Fibroblast of skin of left biceps (primary cell): ENCODE measurements at places on chromosomes 11 and 22.

- no peak for DNase-seq
These were observed 878.1 kb downstream of the BRD1 start for GRCh38 chr22:48949375-48950149.

- DNase-seq = no peak
These were observed at the start of gene MYEOV for GRCh38 chr11:69293819-69294505. Gene MYEOV (plus strand): TSS chr11:69294155. CDS start chr11:69295355, 1,200 bp downstream.

- DNase-seq = no peak
These were observed at the start of gene OSM for GRCh38 chr22:30266445-30267381. Gene OSM (minus strand): TSS chr22:30266851. CDS start chr22:30266799, 52 bp downstream.

GRCh38 chr11:33208150-33208549 is 46.9 kb upstream of the CSTF3 start:
- no peak for DNase-seq

- DNase-seq = peak; percentile 34
These were observed 471.1 kb upstream of the ANO3 start for GRCh38 chr11:25860677-25861450.

- no peak for DNase-seq
These were observed 13.5 kb downstream of the CCDC90B start for GRCh38 chr11:83272627-83273026.

DNA sequence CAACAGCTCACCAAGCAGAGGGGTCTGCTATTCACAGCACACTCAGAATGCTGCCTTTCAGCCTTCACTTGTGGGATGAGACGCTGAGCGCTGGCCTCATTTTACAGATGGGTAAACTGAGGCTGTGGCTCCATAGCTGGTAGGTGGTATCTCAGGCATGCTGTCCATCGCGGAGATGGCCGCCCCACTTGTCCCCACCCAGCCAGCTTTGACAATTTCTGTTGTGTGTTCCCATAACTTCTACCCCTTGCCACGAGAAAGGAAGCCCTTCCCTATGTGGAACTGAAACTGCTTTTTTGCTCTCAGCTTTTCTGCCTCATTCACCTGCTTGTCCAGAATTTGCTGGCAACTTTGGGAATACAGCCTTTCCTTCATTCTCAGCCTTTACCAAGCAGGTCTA is 36.1 kb upstream of the NNMT start:
- DNase-seq = no peak

DNA sequence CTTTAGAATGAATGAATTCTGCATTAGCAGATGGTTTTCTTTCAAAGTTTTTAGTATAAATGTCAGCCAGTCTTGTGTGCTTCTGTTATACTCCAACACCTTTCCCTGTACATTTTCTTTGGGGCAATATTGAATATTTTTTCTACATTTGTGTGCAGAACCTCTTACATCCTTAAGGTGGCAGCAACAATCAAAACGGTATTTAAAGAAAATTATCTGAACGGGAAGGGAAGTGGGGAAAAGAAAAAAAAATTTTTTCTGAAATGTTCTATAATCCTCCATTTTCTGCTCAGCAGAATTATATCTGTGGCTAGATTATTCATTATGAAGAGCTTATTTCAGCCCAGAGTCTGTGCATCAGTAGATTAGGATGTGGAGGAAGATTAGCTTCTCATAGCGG is 347.3 kb upstream of the RAG2 start:
- DNase-seq = no peak

DNA sequence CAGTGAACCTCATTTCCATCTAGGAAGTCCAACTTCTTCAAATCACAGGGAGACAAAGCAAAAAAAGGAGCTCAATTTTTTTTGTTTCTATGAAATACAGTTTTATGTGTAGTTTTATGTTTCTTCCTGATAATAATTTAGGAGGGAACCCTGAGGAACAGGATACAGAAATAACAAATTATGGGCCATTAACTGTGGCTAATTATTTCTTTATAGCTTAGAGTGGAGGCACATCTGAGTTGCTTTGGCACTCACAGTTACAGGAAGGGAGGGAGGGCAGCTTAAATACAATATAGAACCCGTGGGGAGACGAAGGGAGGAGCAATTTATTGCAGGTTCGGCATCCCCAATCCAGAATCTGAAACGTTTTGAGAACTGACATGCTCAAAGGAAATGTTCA is 37.1 kb upstream of the HORMAD2 start:
- DNase-seq = no peak

- no peak for DNase-seq
These were observed 1240.9 kb downstream of the BRD1 start for GRCh38 chr22:48586799-48587185.

DNA sequence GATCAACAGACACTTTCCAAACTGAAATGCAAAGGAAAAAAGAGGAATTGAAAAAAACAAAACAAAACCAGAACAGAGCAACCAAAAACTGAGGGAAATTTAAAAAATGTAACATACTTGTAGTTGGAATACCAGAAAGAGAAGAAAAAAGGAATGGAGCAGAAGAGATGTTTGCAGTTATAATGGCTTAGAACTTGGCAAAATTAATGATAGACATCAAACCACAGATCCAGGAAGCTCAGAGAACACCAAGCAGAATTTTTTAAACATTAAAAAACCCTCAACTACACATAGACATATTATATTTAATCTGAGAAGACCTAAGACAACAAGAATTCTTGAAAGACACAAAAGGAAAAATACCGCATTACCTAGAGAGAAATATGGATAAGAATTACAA is 46.1 kb downstream of the ASCL2 start:
- no peak for DNase-seq

GRCh38 chr11:34445956-34446355 is 7.2 kb downstream of the CAT start:
- DNase-seq = no peak

DNA sequence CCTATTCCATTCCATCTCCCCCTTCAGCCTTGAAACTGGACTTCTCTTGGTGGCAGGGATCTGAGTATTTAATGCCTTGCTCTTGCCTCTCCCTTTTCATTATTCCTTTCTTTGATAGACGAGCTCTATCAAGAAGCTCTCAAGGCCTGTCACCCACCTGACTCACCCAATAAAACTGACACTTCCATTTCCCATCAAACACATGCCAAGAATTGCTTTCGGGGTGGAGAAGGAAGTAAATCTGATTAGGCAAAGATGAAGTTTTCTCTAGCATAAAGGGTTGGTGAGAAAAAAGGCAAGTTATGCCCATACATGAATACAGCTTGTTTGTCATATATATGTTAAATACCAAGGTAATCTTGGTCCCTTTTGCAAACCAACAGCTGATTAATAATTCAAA is 34.9 kb upstream of the MYEOV start:
- DNase-seq = no peak

GRCh38 chr22:41656556-41656955 is 32.1 kb downstream of the SNU13 start:
- no peak for DNase-seq

DNA sequence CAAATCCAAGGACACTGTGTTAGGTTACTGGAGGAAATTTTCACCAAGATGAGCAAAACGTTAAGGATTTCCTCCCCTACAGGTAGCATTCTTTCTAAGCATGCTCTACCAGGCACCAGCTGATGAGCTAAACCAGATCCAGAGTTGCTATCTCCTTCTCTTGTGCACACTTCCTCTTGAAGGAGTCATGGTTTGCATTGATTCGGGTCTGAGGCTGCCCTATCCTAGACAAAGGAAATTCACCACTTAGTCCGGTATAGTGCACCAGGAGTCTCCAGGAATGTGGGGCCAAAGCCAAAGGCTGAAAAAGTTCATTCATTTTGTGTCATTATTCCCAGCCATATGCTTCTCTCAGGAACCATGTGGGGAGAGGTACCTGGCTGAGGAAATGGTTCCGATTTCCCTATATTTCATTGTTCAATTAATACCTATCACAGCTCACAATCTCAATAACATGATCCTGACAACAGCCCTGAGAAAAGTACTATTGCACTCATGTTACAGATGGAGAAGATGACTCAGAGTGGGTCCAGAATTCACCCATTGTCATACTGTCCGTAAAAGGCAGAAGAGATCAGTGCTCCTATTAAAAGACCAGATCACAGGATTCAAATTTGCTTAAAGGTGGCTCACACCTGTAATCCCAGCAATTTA is 39.1 kb downstream of the SLC35F2 start:
- no peak for DNase-seq

GRCh38 chr11:92595052-92595451 is 370.4 kb downstream of the FAT3 start:
- DNase-seq = no peak

DNA sequence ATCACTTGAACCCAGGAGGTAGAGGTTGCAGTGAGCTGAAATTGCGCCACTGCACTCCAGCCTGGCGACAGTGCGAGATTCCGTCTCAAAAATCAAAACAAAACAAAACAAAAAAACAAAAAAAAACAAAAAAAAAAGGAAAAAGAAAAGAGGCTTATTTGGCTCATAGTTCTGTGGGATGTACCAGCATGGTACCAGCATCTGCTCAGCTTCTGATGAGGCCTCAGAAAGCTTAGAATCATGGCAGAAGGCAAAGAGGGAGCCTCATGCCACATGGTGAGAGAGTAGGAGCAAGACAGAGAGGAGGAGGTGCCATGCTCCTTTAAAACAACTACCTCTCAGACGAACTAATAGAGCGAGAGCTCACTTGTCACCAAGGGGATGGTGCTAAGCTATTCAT is 10.6 kb upstream of the PTS start:
- no peak for DNase-seq

GRCh38 chr11:78564490-78565467 is 9.9 kb downstream of the NARS2 start:
- peak; percentile 79 for DNase-seq

- no peak for DNase-seq
These were observed 26.8 kb downstream of the CLDN25 start for GRCh38 chr11:113806406-113806805.

DNA sequence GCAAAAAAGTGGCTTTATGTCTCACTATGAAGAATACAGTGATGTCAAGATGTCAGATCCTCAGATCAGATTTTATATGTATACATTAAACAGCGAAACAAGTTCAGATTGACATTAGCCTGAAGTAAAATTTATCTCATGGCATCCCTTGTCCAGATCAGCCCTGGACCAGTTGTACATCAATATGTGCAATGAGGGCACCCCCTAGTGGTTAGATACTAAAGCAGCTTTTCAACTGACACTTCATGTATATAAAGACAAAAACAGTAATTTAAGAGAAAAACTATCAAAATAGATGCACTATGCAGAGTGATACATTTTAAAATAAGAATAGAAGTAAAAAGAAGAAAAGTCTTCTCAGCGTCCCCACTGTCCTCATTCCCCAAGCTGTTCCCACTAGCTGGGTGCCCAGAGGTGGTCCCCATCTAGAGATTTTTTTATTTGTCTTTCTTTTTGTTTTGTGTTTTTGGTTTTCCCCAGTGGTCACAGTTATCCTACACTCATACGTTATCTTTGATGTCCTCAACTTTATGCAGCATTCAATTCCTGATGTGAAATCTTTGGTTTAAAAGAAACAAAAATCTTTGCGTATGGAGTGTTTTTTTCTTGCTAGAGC is 2193.4 kb upstream of the RAG2 start:
- DNase-seq = no peak

DNA sequence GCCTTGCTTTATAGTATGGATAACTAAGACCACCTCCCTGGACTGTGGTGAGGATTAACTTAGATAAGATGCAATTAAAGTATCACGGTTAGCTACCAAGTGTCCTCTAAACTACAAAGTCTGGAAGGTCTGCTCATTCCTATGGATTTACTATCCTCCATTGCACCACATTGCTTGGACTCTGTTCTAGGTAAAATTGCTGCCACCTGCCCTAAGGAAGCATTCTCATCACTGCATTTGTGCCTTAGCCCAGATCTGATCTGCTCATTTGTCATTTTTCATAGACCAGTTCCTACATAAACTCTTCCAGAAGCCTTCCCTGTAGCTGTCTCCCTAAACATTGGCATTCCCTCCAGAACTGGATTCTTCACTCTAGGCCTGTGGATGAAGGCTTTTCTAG is 380.0 kb downstream of the INSC start:
- no peak for DNase-seq

DNA sequence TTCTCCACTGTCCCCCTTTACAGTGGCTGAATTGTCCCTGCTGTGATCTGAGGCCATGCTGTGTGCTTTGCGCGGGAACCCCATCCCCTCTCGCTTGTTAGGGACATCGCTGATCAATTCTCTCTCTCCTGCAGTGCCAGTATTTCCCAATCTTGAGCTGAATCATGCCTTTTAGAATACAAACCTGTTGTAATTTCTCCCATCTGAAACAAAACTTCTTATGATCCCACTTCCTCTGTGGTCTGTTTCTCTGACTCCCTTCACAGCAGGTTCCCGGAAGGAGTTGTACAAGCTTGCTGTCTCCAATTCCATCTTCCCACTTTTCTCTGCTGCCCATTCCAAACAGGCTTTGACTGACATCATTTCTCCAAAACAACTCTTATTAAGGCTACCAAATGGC is 16.8 kb downstream of the ADAMTS15 start:
- no peak for DNase-seq

DNA sequence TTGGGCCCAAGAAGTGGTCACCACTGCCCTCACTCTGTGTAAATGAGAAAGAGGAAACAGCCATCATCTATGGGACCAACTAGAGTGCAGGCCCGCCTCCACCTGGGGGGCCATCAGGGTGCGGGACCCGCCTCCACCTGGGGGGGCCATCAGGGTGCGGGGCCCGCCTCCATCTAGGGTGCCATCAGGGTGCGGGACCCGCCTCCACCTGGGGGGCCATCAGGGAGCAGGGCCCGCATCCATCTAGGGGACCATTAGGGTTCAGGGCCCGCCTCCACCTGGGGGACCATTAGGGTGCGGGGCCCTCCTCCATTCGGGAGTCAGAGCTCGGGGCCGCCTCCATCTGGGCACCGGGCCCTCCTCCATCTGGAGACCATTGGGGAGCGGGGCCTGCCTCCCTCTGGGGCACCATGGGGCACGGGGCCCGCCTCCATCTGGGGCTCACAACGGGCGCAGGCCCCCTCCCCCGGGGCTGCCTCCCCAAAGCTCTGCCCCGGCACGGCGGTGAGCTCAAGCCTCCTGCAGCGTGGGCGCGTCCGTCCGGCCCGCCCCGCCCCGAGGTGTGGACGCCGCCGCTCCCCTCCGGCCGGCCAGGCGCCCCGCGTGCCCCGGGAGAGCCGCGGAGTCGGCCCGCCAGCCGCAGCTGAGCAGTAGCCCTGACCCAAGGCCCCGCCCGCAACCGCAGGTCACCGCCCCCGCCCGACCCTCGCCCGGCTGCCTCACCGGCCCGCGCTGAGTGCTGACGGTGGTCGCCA is 512 bp downstream of the TOLLIP start:
- DNase-seq = no peak

- no peak for DNase-seq
These were observed 2.9 kb downstream of the ZP1 start for GRCh38 chr11:60870276-60870675.

DNA sequence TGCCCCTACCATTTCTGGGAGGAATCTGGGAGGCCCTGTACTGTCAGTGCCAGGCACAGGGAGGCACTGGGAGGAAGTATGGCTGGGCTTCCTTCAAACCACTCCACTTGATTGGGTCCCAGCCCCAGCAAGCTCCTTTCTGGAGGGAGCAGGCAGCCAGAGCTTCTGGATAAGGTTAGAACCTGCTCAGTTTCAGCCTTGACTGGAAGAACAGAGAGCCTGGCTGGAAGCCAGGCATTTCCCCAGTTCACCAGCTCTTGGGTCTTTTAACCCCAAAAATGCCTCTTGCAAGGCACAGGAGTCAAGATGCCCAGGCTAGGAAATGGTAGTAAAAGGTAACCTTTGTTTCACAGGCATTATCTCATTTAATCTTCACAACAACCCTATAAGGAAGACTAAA is 9.0 kb upstream of the KCTD14 start:
- DNase-seq = no peak
